Activated CD4-positive, CD25-positive, alpha-beta regulatory T cell (primary cell): ENCODE measurements at places on chromosomes 7 and 10.

- DNase-seq, result no peak
Observed at GRCh38 chr10:112471878-112472487, 25.0 kb downstream of the VTI1A start.

DNA sequence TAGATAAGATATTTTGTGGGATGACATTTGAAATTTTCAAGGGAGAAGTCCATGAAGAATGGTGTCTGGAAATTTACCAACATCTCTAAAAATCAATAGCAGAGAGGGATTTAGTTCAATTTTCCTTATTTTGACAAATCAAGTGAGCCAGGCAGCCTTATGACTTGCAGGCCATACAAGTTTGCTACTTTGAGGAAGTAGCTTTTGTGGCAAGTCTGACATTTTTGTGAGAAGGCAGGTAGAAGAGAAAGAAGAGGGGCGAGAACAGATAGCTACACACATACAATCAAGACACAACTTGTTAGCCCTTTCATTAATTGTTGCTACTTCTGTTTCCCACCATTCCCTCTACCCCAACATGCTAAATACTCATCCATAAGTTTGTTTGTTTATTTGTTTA, 74.5 kb upstream of the OIT3 start:
- no peak for DNase-seq

- no peak for DNase-seq
Observed at GRCh38 chr10:62805231-62806099, 945 bp downstream of the ADO start.

GRCh38 chr7:84529480-84530205, 335.1 kb upstream of the SEMA3A start:
- DNase-seq, result no peak

DNA sequence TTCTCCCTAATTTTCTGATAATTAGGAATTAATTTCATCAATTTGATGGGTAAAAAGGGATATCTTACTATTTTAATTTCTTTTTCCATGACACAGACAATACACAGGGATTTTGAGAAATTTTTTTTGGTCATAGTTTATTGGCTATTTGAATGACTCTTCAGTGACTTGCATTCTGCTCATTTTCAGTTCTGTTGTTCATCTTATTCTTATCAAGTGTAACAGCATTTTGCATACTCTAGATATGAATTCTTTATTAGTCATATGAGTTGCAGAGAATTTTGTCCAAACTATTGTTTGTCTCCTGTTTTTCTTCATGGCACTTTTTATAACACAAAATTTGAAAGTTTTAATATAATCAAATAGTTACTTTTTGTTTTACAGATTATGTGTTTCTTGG, 41.7 kb downstream of the MKLN1 start:
- no peak for DNase-seq

DNA sequence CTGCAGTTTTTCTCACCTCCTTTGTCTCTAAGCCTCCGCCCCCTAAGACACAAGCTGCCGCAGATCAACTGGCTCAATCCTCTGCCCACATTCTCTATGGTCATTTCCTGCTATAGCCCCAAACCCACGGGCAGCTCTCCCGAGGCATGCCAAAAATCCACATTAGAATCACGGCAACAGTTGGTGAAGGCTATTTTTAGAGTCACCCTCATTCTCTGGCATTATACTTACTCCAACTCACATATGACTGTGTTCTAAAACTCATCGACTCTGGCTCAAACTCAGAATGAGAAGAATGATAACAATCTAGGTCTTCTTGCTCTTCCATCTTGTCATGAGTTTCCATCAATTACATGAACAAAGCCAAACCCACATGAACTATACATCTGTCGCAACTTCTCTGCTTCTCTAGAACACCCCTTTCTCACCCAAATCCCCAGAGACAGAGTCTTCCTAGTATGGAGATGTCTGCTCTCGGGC, 10.9 kb upstream of the KIAA1549 start:
- DNase-seq, result no peak

- DNase-seq, result no peak
Observed at GRCh38 chr10:24711465-24711864, 12.2 kb downstream of the ARHGAP21 start.

- no peak for DNase-seq
Observed at GRCh38 chr7:130560972-130561371, 69.1 kb downstream of the MEST start.

DNA sequence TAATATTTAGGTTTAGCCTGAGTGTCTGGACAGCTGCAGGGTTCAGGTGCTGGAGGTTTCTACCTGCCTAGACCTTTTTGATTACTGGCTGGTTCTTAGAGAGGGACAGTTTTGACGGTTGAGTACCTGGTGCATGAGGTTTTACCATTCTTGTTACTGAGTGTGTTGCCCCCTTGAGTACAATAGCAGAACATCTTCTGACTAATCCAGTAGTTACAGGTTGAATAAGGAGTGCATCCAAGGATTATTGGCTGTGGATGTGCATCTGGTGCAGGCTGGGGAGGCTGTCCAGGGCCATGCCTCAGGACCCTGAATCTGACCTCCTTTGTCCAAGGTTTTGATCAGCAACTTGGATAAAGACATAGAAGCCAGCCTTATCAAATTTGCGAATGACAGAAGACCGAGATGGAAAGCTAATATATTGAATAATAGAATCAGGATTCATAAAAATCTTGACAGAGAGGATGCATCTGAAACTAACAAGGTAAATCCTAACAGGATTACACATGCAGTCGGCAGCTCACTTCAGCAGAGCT, 23.1 kb downstream of the PLPP4 start:
- no peak for DNase-seq

- DNase-seq, result no peak
Observed at GRCh38 chr10:17226891-17227303, 1.1 kb upstream of the VIM start.

GRCh38 chr10:126504063-126504760, 115.9 kb upstream of the ADAM12 start:
- DNase-seq, result no peak

- no peak for DNase-seq
Observed at GRCh38 chr7:147859486-147859885, 731.1 kb upstream of the C7orf33 start.

GRCh38 chr7:135616136-135616535, 46.2 kb upstream of the STMP1 start:
- no peak for DNase-seq

GRCh38 chr7:131327626-131328376, at the start of gene MKLN1:
TSS of gene MKLN1 (plus strand) at chr7:131327876. CDS start at chr7:131327900, 24 bp downstream.
- DNase-seq, result peak; percentile 83

DNA sequence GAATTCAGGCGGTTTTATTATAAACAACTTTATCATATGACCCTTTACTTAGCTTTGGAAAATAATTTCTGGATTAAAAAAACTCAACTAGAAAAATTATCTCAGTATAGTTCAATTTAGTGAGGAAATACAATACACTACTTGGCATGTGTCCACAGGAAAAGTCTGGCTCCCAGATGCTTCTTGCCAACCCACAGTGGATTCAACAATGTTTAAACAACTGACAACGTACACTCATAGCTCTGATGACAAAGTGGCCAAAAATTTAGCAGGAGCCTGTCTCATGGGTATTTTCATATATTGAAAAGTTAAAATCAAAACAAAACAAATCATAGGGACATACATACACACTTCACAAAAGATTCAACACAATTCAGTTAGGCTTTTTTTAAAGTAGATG, 158.8 kb downstream of the SKAP2 start:
- DNase-seq, result no peak

- no peak for DNase-seq
Observed at GRCh38 chr7:1024331-1024841, 20.0 kb upstream of the GPR146 start.

DNA sequence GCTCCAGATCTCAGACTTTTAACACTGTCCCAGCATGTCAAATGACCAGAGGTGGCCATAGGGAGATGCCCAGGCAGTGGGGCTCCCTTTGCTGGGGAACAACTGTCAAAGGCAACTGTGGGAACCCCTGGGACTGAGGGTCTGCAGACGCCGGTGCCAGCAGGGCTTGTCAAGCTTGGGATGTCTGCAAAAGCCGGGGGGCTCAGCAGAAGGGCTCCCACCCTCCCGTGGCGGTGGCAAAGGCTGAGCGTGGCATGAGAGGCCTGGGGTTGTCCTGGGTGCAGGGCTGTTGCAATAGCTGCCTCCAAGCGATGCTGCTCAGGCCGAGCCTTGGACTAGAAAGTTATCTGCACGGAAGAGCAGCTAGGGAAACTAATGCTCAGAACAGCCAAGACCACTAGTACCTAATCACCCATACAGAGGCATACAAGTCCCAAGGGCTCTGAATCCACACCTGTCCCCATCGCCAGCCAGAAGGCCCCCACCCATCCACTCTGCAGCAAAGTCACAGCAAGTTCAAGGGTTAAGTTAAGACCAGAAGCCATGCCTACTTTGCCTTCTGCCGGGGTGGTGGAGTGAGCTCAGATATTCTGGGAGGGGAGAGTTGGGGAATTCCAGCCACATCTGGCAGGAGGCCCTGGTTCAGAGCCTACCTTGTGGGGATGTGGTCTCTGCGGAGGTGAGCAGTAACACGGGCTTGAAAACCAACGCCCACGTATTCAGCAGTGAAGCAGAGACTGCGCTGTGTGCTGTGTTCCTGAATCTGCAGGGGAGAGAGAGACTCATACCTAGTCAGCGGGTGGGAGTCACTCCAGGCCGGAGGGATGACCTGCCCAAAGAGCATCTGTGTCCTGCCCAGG, 4.6 kb downstream of the SH2B2 start:
- no peak for DNase-seq

GRCh38 chr10:99329304-99329553, at the start of gene CNNM1:
TSS of gene CNNM1 (plus strand) at chr10:99329356. CDS start at chr10:99329388, 32 bp downstream.
- no peak for DNase-seq

- DNase-seq, result no peak
Observed at GRCh38 chr10:46525177-46525823, 31.2 kb downstream of the GPRIN2 start.

DNA sequence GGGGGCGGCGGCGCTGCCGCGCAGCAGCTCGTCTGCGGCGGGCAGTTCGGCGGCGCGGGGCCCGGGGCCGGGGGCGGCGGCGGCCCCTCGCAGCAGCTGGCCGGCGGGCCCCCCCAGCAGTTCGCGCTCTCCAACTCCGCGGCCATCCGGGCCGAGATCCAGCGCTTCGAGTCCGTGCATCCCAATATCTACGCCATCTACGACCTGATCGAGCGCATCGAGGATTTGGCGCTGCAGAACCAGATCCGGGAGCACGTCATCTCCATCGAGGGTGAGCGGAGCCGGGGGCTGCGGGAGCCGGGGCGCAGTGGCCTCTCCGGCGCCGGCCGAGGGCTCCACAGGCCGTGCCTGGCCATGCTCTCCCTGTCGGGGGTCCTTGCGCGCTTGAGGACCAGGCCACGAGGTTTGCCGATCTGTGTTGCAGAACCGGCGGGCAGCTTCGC, 548 bp downstream of the AGAP3 start:
- DNase-seq, result no peak
